ENCODE measurements at places on chromosomes 4 and X.

DNA sequence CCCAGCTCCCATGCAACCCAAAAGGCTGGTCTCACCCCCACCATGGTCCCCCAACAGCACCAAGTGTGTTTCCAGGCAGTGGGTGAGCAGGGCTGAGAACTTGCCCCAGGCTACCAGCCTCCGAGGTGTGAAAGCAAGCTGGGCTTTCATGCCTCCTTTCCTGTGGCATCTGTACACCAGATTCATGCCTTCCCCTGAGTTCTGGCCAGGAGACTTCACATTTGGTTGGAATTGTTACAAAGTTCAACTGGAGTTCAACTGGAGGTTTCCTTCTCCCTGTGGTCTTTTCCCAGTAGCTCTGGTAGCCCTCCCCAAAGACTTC lies 77.6 kb upstream of the RAB40AL start:
- DNase-seq = no peak

DNA sequence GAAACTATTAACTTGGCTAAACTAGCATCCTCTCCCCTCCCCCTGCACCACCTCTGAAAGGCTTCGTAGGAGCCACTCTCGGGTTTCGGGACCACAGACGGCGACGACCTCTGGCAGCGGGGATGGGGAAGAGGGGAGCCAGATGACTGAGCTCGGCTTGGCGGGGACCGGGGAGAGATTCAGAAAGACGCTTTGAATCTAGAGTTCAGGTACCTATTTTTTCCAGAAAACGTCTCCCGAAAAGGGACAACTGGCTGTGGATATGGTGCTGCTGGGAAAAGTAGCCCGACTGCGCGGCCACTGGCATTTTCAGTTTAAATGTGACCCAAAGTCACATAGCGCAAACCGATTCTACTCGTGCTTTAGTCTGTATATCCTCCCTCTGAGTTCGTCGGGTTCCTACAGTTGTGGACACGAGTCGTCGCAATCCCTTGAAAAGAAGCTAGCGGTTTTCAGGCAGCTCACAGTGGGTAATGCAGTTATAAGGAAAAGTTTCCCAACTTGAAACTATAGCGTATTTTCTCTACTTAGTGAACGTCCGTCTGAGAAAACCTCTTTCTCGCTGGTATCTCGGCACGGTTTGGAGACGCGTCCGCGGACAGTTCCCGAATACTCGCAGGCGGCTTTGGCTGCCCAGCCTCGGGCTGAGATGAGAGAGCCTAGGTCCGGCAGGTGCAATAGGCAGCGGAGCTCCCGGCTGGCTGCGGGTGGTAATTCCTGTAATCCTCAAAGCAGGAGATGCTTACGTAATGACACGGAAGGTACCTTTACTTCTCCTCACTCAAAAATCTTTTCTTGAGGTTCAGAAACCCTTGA lies 1.3 kb downstream of the PARM1 start:
- DNase-seq = no peak

DNA sequence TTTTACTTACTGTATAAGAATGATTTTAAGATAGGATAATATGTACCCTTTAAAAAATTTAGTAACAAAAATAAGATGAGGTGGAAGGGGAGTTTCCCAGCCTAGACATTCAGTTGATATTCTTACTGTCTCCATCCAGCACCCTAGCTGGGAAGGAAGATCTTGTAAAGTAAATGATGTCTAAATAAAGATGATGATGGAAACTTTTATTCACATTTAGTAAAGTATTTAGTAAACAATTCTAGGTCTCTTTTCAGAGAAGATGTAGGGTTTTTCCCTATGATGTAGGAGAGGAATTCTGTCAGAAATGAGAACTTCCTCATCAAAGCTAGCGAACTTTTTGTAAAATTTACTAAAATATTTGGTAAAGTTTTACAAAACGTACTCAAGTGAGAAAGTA lies 136.8 kb downstream of the RAPGEF2 start:
- no peak for DNase-seq

- no peak for DNase-seq
These were observed 13.1 kb downstream of the NAT8L start for GRCh38 chr4:2071912-2072867.

DNA sequence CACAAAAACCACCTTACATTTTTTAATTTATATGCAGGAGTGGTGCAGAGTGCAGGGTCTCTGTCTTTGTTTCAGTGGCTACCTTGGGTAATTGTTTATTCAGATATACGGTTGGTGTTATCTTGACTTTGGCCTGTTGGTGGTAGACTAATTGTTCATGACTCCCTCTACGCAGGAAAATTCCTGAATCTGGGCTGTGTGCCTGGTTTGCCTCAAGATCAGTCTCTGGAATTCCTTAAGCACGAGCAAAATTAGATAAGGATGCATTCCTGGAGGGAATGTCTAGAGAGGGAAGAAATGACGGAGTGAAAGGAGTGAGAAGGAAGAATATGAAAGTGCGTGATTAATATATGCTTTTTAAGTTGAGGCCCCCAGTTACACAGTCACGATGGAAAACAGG lies 576.9 kb upstream of the PCDH10 start:
- no peak for DNase-seq

GRCh38 chr4:182245541-182246215 lies 2.5 kb downstream of the TENM3 start:
- DNase-seq = no peak

GRCh38 chr4:110487873-110488272 lies 11.9 kb downstream of the ENPEP start:
- DNase-seq = no peak

DNA sequence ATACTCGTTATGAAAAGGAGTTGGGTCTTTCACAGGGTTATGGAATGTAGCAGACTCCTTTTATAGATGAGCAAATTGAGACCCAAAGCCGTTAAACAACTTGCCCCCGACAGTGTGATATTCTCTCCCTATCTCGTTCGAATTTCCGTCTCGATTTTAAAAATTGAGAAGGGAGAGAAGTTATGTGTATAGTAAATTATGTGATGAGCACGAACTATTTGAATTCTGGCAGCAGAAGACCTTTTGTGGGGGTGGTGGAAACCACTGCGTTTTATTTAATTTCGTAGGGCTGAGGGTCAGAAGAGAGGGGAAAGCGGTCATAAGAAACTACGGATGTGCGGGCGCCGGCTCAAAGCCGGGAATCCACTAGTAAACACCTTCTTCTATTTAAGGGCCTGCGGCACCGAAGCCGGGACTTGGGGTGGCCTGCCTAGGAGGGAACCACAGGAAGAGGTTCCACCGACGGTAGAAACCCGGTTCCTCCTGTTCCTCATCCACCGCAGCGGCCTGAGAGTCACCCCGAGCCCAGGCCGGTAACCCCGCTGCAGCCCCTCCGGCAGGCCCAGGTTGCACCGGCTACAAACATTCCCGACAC lies 1.5 kb upstream of the DDX3X start:
- no peak for DNase-seq

Data from stimulated activated CD8-positive, alpha-beta memory T cell treated with anti-CD3 and anti-CD28 coated beads, Interleukin-2, amount 100 ng/mL, for 1 hour (primary cell).